HT1080 (cell line): ENCODE measurements at places on chromosomes 5 and 9. TPM values are rescaled to one million over a fixed set of nuclear protein-coding genes. Genes with fewer than 3 reads are reported as not detected.

TSSK1B gene
- not detected in 2 replicates for total RNA-seq

CARD6 gene
- 2.1 and 2.3 TPM in 2 replicates for total RNA-seq

FAM221B gene
- total RNA-seq = not detected in 2 replicates

AJM1 gene
- 0.87 and 1.5 TPM in 2 replicates for total RNA-seq

PLEKHG4B gene
- total RNA-seq = 0.27 and 0.61 TPM in 2 replicates

OLFML2A gene
- 0.20 and 0.69 TPM in 2 replicates for total RNA-seq
